ENCODE measurements at places on chromosomes 4 and X.

DNA sequence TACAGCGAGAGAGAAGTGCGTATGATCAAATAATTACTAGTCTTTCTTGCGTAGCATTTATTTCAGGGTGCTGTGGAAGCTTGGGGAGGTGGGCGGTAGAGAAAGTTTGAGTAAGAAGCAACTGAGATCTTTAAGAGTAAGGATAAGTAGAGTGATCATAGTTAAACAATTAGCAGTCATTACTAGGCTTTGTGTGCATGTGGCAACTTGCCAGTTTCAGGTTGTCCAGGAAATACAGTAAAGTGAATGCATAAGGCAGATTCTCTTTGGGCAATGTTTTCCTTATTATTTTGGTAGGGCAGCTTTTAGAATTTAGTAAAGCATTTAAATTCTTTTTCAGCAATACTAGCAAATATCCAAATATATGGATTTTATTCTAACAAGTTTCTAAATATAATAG, 57.0 kb downstream of the HPGDS start:
- no peak for DNase-seq

- no peak for DNase-seq
Observed at GRCh38 chrX:56600141-56600540, 36.7 kb downstream of the UBQLN2 start.

DNA sequence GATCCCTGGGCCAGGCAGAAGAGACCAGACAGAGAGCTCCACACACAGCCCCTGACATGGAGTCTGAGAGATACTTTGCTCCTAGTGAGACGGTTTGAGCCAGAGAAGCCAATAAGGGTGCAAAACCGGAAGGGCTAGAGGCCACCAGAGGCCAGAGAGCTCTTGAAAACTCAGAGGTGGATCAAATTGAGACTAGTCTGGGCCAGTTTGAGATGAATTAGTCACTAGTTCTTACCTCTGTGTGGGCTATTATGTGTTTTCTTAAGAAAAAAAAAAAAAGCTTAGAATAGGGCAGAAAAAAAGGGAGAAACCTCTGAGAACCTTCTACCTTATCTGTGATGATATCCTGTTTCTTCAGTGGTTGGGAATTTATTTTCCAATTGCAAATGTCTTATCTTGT, 110.4 kb upstream of the EDNRA start:
- DNase-seq, result no peak

DNA sequence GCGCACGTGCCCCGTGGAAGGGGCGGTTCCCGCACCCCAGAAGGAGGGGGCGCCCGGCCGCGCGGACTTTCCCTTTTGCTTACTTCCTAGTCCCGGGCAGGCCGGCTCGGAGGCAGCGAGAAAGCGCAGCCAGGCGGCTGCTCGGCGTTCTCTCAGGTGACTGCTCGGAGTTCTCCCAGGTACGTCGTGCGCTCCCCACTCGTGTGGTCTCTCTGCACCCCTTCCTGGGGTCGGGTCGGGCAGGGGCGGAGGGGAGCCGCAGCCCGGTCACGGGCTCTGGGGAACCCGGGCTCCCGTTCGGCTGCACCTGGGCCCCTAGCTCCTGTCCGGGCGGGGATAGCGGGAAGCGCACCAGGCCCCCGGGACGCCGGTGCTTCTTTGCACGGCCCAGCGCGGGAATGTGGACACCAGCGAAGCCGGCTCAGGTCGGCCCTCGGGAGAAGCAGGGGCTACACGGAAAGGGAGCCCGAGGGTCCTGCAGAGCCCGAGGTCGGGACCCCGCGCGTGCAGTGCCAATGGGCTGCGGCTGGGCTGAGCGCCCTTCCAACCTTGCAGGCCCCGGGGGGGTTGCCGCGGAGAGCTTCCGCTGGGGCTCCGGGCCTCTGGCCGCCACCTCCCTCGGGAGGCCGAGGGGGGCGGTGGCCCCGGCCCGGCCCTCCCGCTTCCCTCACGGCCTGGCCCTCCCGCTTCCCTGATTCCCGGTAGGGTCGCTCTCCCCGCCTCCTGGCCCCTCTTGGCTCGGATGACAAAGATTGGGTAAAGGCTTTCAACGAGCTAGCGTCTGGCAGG, at the start of gene TLR2:
Gene TLR2 (plus strand): TSS at position 99 of the 789 bp plus-strand sequence. CDS start 18,628 bp downstream, outside the sequence.
- peak; percentile 41 for DNase-seq

DNA sequence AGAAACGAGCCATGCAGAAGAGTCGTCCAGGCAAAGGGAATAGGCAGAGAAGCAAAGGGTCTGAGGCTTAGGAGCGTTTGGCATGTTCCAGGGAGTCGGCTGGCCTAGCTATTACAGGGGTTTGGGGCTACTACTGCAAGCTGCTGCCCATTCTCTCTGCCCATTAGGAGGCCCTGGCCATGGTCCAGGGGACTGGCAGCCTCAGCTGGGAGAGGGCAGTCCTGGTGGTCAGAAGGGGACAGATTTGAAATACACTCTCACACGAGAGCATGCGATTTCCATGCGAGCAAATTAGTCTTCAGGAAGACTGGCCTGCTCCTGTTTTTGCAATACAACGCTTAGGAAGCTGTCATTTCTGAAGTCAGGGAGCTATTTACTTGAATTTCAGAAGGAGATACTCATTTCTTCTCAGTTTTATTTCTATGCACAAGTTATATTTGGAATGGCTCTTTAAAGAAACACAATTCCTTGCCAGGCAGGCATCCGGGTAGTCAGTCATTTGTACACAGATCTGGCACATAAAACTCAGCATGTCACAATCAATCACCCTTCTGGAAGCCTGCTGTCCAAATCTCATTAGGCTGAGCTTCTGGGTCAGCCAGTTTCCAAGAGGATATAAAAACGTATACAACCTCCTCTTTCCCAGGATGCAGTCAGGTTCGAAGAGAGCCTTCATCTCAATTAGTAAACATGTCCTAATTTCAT, 27.0 kb downstream of the PROM1 start:
- DNase-seq, result no peak

DNA sequence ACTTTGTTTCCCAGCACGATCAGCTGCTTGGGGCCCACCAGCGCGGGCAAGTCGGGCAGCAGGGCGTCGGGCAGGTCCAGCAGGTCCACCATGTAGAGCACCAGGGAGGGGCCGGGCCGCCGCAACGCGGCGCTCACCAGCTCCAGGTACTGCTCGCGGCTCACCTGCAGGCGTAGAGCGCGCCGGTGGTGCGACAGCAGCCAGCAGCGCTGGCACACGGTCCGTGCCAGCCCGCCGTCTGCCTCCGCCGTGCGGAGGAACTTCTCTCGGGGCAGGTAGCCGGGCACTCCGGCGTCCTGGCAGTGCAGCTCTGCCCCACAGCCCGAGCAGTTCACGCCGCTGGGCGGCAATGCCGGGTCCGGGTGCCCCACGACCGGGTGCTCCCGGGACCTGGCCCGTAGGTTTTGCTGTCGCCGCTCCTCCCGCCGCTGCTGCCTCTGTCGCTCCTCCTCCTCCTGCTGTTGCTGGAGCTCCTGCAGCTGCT, 527 bp downstream of the NOA1 start:
- DNase-seq, result peak; percentile 24

- DNase-seq, result no peak
Observed at GRCh38 chr4:125254106-125254505, 60.6 kb upstream of the FAT4 start.

DNA sequence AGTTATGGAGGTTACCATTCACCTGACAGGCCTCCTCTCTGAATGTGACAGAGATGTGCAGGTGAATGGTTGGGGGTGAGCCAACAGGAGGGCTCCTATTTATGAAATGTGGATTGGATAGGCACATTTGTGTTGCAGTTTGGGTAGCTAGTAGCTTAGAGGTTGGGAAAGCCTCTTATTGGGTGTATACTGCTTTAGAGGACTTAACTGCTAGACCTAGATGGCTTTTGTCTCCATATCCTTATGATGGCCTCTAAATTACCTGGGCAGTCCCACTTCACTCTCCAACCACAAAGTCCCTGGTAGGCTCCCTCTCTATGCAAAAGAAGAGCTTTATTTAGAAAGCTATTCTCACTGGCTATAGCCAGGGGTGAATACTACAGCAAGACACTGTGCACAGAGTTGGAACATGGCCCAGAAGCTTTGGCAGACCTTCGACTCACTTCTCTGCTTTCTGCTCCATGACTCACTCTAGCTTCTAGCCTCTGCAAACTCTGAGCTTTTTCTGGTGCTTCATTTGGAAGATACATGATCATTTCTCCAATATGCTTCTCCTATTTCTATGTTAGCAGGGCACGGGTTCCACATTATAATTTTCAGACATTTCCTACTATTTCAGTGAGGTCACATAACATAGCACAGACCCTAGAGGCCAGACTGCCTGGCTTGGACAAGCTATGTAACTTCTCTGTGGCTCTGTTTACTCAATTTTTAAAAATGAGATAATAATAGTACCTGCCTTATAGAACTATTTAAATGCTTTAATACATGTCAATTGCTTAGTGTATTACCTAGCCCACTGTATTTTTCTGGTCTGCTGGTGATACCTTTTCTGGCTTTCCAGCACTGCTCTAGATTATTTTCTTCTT, 6.0 kb upstream of the VGLL1 start:
- DNase-seq, result no peak

DNA sequence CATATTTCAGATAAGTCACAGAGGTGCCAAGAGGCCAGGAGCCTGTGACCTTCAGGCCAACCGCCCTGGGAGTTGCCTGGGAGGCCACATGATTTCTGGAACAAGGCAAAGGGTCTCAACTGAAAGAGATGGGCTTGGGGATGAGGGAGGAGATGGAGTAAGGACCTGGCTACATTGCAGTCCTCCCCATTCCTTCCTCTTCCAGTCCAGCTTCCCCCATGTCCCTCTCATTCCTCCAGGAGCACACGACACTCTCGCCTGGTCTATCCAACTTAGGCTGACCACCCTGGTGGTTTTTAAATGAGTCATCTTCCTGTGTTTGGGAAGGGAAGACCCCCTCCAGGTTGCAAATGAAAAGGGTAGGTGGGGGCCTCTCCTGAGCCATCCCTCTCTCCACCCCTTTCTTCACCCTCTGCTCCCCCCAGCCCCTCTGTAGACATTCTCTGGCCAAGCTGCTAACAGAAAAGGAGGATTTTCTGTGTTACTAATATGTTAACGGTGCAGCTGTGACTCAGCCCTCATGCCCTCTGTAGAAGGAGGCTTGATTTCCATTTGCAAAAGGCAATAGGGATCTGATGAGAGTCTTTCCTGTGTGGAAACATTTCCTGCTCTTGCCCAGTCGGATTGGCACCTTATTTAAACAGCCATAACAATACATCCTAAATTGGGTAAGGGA, 79.2 kb downstream of the RTL5 start:
- no peak for DNase-seq

GRCh38 chrX:2547736-2548135, 47.0 kb upstream of the DHRSX start:
- DNase-seq, result no peak

DNA sequence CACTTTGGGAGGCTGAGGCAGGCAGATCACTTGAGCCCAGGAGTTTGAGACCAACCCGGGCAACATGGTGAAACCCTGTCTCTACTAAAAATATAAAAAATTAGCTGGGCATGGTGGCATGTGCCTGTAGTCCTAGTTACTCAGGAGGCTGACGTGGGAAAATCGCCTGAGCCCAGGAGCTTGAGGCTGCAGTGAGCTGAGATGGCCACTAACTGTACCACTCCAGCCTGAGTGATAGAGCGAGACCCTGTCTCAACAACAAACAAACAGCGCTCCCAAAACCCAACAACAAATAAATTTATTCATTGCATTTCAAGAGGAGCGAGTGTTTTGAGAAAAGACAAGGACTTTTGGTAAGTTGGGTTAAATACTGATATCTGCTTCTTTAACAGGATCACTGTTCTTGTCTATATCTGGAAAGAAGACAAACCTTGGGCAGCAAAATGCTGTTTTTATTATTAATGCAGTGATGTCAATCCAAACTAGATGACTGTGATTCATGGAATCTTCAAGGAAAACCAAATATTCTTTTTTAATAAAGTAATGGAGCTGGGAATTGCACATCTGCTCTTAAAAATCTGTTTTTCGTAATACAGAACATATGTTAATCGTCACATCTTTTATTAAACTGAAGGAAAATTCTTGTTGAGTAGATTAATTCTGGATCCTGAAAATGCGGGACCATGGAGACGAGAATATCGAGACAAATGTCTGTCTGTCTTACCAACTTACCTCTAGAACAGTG, 90.8 kb upstream of the LIMCH1 start:
- no peak for DNase-seq

GRCh38 chr4:89929425-89930159, 34.9 kb downstream of the MMRN1 start:
- no peak for DNase-seq

GRCh38 chr4:56733352-56733751, 52.3 kb upstream of the HOPX start:
- no peak for DNase-seq

Data from stimulated activated CD4-positive, alpha-beta T cell treated with anti-CD3 and anti-CD28 coated beads, Interleukin-15, amount 100 ng/mL, for 1 hour (primary cell).